ENCODE measurements at places on chromosomes 5 and 9.

- DNase-seq: no peak
These were observed 66.9 kb downstream of the RFX3 start for GRCh38 chr9:3458806-3459475.

DNA sequence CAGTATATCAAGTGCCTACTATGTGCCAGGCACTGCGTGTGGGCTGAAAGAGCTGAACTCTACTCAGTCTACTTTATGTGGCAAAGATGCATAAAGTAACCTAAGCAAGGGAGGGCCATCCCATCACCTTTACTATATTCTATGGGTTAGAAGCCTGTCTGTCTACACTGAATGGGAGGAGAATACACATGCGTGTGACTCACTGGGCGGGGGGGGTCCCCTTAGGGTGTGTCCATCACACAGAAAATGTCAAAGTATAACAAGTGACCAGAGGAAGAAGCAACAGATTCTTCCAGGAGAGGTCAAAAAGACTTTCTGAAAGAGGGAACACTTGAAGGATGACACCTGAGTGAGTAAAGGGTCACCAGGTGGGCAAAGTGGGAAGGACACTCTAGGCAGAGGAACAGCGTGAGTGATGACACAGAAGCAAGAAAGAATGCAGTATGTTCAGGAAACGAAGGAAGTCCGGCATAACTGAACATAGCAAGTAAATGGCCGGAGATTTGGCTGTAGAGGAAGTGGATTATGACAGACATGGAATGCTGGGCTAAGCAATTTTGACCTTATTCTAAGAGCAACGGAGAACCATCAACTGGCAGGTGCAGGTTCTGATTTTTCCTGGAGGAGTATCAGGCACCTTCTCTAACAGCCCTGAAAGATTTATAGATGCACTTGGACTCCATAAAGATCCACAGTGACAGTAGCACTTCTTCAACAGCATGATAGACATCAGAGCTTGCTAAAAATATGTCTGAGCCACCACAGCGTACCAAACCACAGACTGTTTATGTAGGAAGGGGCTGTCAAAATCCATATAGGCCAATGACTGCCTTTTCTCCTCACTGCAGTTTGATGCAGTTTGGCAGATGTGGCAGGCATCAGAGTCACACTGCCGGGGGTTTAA is 8.0 kb upstream of the WHRN start:
- no peak for DNase-seq

GRCh38 chr9:15606643-15607472 is 54.0 kb downstream of the CCDC171 start:
- DNase-seq: no peak

DNA sequence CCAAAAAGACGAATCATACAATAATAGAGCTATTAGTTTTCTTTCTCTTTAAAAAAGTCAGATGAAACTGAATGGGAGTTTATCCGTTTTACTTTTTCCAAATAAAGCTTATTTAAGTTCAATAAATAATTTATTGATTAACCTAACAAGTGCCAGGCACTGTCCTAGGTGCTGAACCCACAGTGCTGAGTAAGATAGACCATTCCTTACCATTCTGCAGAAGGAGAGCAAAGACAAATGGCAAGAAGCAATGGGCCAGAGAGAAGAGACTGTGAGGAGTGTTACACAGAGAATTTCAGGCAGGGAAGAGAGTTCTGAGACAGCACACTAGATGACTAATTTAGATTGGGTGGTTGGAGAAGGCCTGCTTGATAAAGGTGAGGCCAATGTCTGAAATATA is 127.2 kb downstream of the AUH start:
- DNase-seq: no peak
